A172 (cell line): ENCODE measurements at places on chromosomes 6 and 20. TPM values are rescaled to one million over a fixed set of nuclear protein-coding genes. Genes with fewer than 3 reads are reported as not detected.
A peak's percentile ranks its signal among the peaks of the same experiment; 100 is the strongest.

DNA sequence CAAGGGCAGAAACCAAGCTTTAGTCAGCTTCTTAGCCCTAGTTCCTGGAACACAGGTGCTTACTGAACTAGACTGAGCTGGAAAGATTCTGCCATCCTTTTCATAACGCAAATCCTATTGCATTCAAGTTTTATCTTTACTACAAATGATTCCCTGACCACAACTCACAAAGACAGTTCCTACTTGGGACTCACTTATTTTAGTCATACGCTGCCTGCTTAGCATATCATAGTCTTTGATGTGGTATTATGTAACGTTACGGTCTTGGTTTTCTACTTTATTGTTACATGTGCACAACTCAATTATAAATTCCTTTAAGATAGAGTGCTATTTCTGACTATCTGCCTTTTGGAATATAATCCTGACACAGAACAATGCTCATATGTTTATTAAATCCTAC lies 59.1 kb downstream of the BLOC1S5 start:
- DNase-seq = no peak

- no peak for DNase-seq
Observed at GRCh38 chr6:22367346-22367745, 70.5 kb upstream of the PRL start.

DNA sequence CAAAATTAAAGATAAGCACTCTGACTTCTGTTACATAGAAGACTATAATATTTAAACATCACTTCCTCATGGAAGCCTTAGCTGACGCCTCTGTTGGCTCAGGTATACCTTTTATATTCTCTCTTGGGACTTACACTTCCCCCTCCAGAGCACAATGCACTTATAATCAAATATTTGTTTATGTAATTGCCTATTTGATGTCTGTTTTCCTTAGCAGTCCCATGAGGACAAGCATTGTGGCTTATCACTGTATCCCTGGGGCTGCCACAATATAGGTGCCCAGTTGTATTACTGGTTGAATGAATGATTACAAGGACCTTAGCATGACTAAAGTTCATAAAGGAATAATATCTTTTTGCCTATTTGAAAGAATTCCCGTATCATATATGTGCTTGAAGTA lies 186.7 kb upstream of the VGLL2 start:
- no peak for DNase-seq

DNA sequence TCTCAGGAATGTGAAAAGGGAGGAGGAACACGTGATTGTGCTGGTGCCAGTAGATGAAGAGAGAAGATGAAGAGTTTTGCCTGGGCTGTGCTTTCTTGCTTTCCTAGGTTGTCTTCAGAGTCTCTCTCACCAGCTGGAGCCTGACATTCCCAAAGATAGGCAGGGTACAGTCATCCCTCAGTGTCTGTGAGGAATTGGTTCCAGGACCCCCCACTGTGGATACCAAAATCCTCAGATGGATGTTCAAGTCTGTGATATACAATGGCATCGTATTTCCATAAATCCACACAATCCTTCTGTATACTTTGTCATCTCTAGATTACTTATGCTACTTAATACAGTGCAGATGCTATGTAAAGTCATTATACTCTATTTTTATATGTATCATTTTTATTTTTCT lies 113.5 kb downstream of the SAMD5 start:
- peak; percentile 2 for DNase-seq

GRCh38 chr6:138109042-138109997 lies 2.1 kb upstream of the PERP start:
- DNase-seq = peak; percentile 56

DNA sequence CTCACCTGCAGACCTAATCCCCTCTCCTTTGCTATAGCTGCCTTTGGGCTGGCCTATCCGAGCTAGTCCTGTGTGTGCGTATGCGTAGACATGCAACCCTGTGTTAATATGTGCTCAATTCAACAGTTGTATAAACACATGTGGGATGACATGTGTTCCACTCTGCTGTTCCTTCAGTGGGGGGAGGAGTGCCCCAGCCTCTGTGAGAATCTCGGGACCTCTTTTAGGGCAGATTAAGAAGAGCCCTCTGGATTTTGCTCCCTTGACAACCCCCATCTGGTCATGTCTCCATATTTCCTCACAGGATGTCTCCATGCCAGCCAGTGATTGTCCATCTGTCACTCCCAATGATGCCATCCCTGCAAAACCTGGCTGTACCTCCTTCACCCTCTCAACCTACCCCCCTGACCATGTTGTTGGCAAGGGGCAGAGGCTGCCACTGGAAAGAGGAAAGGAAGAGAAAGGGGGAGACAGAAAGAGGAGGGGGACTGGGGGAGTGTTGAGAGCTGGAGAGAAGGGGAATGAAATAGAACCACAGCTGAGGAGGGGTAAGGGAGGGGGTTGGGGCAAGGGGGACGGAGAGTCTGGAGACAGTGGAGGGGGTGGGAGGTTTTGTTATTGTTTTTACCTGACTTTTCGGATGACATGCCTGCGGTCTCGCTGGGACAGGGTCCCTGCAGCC lies 417 bp downstream of the PRRT1 start:
- no peak for DNase-seq

- peak; percentile 89 for DNase-seq
Observed at GRCh38 chr20:53934421-53935343, 135.7 kb downstream of the BCAS1 start.

- no peak for DNase-seq
Observed at GRCh38 chr6:57087916-57088315, 2.1 kb upstream of the ZNF451 start.

GRCh38 chr6:163250116-163250515 lies 164.4 kb upstream of the QKI start:
- DNase-seq = no peak

DNA sequence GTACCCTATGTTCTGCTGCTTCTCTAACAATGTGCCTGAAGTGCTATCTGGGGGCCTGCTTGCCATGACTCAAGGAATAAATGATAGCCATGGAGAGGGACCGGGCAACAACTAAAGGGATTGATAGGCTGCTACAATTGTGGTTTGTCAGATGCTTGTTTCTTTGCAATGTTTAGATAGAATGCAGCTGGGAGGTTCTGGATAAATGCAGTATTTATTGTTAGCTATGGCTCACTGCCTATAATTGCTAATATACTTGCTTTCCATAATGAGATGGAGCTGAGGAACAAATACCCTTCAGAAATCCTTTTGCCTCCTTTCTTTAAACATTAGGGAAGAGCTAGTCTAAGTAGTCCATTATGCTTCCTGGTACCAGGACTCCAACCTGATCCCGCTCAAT lies 575.2 kb upstream of the SYNCRIP start:
- no peak for DNase-seq

FAM110A gene
- 11.7 and 15.0 TPM in 2 replicates for total RNA-seq

THBS2 gene
- 137 and 151 TPM in 2 replicates for total RNA-seq

ACTL10 gene
- not detected in 2 replicates for total RNA-seq

GCNT2 gene
- total RNA-seq = 16.6 and 19.3 TPM in 2 replicates
